Purkinje cell (primary cell): ENCODE measurements at places on chromosomes 16 and 17. TPM values are rescaled to one million over a fixed set of nuclear protein-coding genes. Genes with fewer than 3 reads are reported as not detected.

HNF1B gene
- polyA plus RNA-seq: not detected in 2 replicates

PPP1R1B gene
- polyA plus RNA-seq: 272 and 400 TPM in 2 replicates

NEK8 gene
- polyA plus RNA-seq: 2.3 TPM in 1 of 2 replicates, not detected in the other

PRSS33 gene
- polyA plus RNA-seq: not detected in 2 replicates

COL1A1 gene
- polyA plus RNA-seq: 0.15 TPM in 1 of 2 replicates, not detected in the other

KRT12 gene
- polyA plus RNA-seq: not detected in 2 replicates

KRTAP4-6 gene
- polyA plus RNA-seq: not detected in 2 replicates

GRAP gene
- not detected in 2 replicates for polyA plus RNA-seq

KRT14 gene
- polyA plus RNA-seq: not detected in 2 replicates

ALKBH5 gene
- polyA plus RNA-seq: 36.4 and 42.2 TPM in 2 replicates

CD79B gene
- not detected in 2 replicates for polyA plus RNA-seq

HSPB9 gene
- 0.62 TPM in 1 of 2 replicates, not detected in the other for polyA plus RNA-seq

ANKS4B gene
- polyA plus RNA-seq: not detected in 2 replicates

PRAC2 gene
- not detected in 2 replicates for polyA plus RNA-seq

TIMM22 gene
- 8.9 and 9.6 TPM in 2 replicates for polyA plus RNA-seq

ZNF469 gene
- polyA plus RNA-seq: not detected in 2 replicates

DBNDD1 gene
- 36.5 and 52.1 TPM in 2 replicates for polyA plus RNA-seq

TNFSF12 gene
- 1.9 and 5.1 TPM in 2 replicates for polyA plus RNA-seq

TEKT5 gene
- 1.0 TPM in 1 of 2 replicates, not detected in the other for polyA plus RNA-seq

STAT3 gene
- polyA plus RNA-seq: 9.3 and 9.4 TPM in 2 replicates

RUNDC3A gene
- polyA plus RNA-seq: 40.9 and 41.5 TPM in 2 replicates

ACSM2A gene
- not detected in 2 replicates for polyA plus RNA-seq

TBC1D3 gene
- polyA plus RNA-seq: 0.78 TPM in 1 of 2 replicates, not detected in the other

UMOD gene
- not detected in 2 replicates for polyA plus RNA-seq

CCL18 gene
- not detected in 2 replicates for polyA plus RNA-seq

CCL4L2 gene
- polyA plus RNA-seq: 1.2 TPM in 1 of 2 replicates, not detected in the other

OR1A2 gene
- polyA plus RNA-seq: not detected in 2 replicates

PRKCB gene
- polyA plus RNA-seq: 3.5 and 47.9 TPM in 2 replicates

KCNJ18 gene
- not detected in 2 replicates for polyA plus RNA-seq

TRIM47 gene
- polyA plus RNA-seq: 3.8 and 5.3 TPM in 2 replicates

C16orf46 gene
- polyA plus RNA-seq: 3.2 and 5.8 TPM in 2 replicates

MAP2K6 gene
- polyA plus RNA-seq: 10.5 and 13.6 TPM in 2 replicates

CDH11 gene
- polyA plus RNA-seq: 23.2 and 23.8 TPM in 2 replicates
